GM13977 (cell line): ENCODE measurements at places on chromosomes 6 and 20.

DNA sequence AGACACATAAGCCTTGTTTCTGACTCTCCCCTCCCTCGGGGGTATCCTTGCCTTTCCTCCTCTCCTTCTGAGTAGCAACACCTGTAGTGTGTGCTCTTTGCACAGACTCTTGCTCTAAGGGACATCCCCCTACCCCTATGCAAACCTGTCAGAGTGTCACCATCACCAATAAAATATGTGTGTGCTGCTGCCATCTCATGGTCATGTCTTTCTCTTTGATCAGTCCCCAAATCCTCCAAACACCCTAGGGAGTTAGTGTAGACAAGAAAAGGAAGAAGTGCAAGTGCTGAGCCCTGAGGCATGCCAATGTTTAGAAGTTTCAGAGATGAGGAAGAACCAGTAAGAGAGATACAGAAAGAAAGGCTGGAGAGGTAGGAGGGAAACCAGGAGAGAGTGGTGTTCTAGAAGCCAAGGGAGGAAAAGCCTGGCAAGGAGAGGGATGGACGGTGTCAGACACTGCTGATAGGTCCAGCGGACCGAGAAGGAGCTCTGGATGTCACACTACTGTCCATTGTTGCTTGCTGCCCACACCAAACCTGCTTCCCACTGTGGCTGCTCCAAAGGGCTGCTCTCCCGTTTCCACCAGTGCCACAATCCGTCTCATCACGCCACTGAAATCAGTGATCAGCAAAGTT, 16.4 kb downstream of the TRMT6 start:
- DNase-seq, result peak; percentile 48

DNA sequence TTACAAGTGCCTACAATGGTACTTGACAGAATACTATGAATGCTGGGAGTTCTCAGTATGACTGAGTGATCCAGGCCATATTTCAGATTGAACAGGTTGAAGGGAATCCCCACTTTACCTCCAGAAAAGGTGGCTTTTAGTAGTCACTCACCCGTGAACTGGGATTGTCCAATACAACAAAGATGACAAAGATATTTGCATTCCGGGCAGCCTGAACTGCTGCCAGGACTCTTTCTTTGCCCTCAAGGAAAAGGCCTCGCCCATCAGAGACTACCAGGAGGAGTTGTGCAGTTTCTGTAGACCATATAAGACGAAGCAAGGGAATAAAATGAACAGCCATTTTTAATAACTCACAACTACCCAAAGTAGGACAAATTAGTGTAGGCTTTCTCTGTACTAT, 6.3 kb upstream of the LYRM2 start:
- DNase-seq, result no peak

- no peak for DNase-seq
Measured at GRCh38 chr6:163352011-163352685, 62.4 kb upstream of the QKI start.

DNA sequence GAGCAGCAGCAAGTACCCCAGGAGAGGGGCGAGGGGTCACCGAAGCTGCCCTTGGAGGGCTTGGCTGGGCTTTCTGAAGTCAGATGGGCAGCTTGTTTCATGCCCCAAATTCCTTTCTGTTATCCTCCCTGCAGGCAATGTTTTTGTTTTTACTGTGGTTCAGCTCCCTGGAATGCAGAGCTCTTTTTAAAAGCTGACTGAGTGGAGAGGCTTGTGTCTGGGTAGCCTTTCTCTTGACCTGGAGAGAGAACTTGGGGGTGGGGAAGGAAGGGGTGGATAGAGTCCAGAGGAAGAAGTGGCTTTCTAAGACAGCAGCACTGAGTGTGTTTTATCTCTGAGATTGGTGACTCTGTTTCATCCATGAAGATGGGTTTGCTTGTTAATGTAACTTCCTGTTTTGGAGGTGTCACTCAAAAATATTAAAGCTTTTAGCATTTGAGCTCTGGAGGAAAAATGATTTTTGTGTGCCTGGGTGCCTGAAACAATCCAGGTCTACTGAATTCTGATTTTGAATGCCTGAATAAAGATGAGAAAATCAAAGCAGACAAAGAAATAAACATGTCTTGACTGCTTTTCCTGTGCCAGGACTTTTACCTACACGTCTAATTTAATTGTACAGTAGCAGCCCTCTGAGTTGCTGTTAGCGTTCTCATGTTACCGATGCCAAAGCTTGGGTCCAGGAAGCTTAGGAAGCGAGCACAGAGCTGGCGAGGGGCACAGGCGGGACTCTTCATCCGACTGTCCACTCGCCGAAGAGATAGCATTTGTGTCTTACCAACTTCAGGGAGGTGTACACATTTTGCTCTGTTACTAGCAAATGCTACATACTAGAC, 78.2 kb upstream of the EEF1E1 start:
- no peak for DNase-seq

DNA sequence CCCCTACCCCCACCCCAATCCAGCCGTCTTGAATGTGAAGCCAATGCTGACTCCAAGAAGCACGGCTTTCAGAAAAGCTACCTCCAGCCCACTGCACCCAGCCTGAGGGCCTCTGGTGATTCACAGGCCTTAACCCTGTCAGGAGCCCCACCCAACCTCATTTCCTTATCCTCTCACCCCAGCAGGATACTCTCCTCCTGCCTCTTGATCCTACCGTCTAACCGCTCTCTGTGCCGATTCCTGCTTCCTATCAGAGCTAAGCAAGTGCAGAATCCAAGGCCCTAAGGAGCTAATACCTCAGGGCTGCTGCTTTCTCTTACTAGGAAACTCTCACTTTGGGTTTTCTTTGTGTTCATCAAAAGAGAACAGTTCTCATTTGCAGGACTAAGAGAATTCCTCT, 47.2 kb downstream of the TRERF1 start:
- no peak for DNase-seq

- no peak for DNase-seq
Measured at GRCh38 chr6:48184648-48185047, 73.7 kb upstream of the PTCHD4 start.

DNA sequence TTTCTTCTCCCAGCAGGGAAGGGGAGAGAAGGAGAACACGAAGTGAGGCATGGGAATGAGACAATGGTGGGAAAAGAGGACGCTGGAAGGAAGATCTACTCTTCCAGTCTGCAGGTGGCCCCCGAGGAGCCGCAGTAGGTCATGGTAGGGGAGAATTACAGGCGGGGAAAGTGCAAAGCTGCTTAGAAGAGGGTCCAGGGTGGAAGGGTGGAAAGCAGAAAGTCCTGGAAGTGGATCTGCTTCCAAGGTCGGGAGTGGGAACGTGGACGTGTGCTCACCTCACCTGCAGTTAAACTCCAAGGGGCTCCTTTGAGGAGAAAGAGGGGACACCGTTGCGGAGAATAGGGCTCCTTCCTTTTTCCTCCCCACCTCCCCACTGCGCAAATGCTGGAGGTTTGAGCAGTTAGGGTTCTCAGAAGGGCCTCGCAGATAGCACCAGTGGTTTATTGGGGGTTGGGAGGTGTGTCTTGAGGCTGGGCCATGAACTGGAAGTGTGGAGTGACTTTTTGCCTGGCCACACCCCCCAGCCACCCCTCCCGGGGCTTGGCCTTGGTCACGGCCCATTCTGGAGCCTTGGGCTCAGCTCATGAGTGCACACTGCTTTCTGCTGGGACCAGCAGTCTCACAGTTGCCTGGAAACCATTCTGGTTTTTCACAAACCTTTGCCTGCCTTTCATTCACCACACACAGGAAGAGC, 100.4 kb upstream of the MLN start:
- DNase-seq, result no peak

DNA sequence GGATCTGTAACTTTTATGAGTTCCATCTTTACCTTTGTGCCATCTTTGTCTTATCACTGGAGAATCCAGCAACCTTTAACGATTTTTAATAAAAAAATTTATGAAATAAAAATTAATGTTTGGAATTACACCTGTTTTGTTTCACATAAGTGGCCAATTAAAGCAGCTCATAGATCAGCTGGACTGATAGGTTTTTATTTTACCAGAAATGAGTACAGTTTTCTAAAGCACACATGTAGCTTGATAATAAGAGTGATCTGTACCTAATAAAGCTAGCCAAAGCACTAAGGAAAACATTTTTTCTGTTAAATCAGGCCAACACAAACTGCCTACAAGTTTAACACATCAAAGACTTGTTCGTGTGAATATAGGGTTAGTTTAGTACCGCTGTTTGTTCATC, 500.1 kb downstream of the CDKAL1 start:
- DNase-seq, result no peak

GRCh38 chr20:16472045-16472872, 101.0 kb downstream of the KIF16B start:
- no peak for DNase-seq

DNA sequence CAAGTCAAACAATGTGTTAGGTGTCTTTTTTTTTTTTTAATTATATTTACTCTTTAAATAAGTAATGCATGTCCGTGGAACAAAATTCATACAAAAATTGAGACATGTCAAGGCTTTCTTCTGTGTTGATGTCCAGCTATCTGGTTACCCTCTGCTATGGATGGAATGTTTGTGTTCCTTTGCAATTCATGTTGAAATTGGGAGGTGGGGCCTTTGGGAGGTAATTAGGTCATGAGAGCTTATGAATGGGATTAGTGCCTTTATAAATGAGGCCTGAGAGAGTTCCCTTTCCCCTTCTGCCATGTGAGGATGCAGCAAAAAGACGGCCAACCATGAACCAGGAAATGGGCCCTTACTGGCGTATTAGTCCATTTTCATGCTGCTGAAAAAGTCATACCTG, 83.1 kb upstream of the KCNG1 start:
- no peak for DNase-seq

GRCh38 chr6:157751547-157752200, 71.4 kb upstream of the SNX9 start:
- no peak for DNase-seq

- DNase-seq, result no peak
Measured at GRCh38 chr20:11234608-11235007, 560.8 kb upstream of the JAG1 start.

GRCh38 chr6:282867-283416, 9.3 kb upstream of the DUSP22 start:
- no peak for DNase-seq
